ENCODE measurements at places on chromosomes 13 and 19.
A peak's percentile ranks its signal among the peaks of the same experiment; 100 is the strongest.

DNA sequence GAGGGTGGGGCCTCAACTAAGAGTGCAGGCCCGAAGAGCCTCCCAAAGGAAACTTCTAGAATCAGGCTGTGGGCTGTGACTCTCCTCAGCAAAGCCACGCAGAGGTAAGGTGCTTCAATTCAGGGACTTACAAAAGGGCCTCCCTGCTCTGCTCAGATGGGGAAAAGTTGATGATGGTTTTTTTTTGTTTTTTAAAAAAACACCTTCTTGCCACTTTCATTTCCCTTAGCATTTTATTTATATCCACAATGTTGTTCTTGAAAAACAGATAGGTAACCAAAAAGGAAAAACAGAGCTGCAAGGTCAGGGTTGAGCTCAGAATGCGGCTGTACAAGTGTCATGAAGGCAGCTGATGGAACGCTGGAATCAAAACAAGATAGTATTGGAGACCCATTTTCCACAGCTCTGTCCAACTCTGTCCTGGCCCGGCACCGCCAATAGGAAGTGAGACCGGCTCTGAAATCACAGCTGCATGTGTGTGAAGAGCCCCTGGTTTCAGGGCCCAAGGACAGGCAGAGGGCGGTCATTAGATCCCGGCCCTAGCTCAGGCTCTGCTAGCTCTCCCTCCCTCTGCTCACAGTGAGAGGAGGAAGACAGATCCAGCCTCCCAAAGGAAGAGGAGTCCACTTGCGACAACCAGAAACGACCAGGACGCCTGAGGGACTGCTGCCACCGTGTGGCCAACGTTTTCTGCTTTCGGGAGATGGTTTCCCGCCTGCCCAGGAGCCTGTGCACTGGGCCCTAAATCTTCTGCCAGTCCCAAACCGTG, 58.3 kb downstream of the KLF2 start:
- peak; percentile 77 for DNase-seq

DNA sequence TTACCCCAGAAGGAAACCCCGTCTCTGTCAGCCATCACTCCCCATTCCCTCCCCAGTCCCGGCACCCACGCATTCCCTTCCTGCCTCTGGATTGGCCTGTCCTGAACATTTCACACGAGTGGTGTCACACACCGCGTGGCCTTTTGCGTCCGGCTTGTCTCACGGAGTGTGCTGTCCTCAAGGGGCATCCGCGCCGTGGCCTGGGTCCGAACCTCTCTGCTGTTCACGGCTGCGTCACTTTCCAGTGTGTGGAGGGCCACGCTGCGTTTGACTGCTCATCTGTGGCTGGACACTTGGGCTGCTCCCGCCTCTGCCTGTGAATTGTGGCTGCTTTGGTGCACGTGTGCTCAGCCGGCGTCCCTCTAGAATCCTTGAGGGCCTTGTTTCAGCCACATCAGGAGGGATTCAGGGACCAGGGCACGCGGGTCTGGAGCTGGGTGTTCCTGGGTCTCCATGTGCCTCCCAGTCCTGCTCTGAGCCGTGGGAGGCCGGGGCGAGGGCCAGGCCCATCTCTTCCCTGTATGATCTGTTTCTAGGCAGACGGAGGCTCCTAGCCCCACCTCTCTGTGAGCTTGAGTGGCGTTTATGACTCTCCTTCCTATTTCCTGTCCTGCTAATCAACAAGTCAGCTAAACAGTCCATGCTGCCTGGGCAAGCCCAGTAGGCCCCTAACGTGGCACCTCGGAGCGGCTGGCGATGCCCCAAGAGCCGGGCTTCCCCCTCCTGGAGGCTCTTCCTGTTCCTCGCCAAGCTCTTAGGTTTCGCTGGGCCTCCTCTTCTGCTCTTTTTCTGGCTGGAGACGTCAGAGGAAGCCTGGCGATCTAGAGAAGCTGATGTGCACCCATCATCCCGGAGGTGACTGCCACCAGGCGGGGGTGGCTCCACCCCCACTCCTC, 8.1 kb downstream of the STK11 start:
- peak; percentile 21 for DNase-seq

DNA sequence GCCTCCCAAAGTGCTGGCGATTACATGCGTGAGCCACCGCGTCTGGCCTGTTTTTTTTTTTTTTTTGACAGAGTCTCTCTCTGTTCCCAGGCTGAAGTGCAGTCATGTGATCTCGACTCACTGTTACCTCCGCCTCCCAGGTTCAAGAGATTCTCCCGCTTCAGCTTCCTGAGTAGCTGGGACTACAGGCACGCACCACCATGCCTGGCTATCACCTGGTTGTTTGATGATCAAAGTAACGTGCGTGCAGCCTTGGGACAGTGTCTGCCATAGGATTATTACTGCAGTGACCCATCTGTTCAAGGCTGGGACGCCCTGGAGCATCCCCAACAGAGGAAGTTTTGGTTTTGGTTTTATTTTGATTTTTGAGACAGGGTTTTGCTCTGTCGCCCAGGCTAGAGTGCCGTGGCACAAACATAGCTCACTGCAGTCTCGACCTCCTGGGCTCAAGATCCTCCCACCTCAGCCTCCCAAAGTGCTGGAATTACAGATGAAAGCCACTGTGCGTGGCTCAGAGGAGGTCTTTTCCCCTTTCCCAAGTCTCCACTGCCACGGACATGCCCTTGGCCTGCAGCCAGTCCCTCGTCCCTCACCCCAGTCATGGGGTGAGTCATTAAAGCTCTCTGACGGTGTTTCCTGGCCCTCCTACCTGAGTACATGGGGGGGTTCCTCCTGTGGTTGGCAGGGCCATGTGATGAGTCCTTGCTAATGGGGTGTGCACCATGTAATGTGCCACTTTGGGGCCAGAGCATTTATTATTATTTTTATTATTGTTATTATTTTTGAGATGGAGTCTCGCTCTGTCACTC, 65.6 kb downstream of the IER2 start:
- DNase-seq, result peak; percentile 17

DNA sequence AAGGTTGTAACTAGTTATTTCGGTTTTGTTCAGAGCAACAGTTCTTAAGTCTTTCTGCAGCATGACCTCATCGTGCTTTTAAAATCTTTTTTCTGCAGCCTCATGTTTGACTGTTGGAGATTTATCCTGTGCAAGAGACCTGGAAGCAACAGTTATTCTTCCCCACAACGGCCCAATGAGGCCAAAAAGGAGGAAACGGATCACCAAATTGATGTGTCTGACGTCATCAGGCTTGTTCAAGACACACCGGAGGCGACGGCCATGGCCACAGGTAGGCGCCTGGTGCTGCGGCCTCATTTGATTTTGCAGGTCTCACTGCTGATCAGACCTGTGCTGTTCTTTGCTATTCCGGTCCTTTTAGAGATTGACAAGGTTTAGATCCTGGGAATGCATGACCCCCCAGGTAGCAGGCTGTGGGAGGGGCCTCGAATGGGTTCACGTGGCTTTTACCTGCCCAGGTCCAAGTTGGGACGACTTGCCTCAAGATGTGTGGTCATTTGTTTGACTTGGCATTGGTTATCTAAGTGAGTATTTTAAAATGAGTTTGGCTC, 66.8 kb upstream of the MCF2L start:
- no peak for DNase-seq

DNA sequence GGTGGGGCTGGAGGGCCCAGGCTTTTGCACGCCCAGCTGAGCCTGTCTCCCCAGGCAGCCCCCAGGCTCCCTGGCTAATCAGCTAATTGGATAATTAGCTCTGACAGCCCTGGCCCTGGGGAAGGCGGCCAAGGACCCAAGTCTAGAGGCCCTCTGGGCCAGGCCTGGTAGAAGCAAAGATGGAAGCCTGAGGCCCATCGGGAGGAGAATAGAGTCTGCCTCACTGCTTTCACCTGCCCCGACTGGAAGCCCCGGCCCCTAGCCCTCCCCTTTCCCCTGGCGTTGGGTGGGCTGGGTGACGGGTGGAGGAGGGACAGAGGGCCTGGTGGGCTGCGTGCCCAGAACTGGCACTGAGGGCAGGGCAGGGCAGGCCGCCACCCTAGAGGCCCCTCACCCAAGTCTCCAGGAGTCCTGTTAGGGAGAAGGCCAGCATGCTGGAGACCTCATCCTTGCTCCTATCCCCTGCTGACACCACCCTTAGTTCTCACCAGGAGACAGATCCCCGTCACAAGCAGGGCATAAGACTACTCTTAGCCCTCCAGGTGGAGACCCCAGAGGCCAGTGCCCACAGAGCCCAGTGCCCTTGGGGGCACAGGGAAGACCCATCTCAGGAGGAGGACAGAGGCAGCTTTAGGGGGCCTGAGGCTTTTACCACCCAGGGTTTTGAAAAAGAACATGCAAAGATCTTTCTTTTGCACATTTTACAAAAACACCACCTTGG, 12.0 kb downstream of the LYL1 start:
- DNase-seq, result no peak

- no peak for DNase-seq
Measured at GRCh38 chr13:87570669-87571068, 100.5 kb upstream of the SLITRK5 start.

DNA sequence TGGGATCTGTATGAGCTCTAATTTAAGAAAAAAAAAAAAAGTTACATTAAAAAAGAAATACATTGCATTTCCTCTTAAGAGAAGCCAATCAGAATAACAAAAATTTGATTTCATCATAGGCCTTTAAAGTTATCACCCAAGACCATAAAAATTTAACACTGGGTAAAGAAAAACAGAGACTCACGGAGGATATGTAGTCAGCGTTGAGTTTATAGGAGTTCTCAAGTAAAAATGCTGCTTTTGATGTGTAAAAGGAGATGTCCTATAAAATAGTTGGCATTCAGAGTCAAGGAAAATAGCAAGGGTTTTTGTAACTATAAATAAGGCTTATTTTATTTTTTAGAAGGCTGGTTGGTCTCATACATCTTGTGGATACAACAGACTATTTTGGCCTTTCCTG, 191.1 kb downstream of the EFNB2 start:
- no peak for DNase-seq

DNA sequence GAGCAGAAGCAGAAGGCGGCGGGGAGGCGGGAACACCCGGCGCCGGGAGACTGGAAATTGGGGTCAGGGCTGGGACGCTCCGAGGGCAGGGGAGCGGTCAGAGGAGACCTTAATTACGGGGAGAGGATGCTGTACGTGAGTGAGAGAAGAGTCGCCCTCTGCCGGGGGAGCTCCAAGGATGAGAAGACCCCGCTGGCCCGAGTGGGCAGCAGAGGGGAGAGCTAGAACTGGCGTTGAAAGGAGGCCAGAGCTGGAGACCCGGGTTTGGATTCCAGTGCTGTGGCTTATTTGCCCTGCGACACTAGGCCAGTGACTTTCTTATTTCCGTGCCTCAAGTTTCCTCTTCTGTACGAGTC, 536 bp downstream of the FAM32A start:
- DNase-seq, result no peak

GRCh38 chr19:23075031-23075733, 41.6 kb upstream of the ZNF730 start:
- DNase-seq, result no peak

DNA sequence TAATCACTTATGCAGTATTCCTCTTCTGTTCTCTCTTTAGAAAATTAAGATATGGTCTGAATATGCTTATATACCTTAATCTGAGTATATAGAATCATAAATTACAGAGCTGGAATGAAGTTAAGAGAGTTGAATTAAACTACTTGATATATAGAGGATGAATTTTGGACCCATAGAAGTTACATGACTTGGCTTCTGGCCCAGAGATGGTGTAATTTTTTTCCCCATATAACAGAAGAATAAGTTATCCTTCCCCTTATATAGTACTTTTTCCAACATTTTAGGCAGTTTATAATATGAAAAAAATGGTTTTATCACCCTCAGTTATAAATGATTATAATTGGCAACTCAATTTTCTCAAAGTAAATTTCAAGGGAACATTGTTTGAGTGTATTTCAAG, 616.3 kb downstream of the TBC1D4 start:
- DNase-seq, result no peak

GRCh38 chr19:2185734-2186070, 22.0 kb downstream of the DOT1L start:
- DNase-seq, result no peak

DNA sequence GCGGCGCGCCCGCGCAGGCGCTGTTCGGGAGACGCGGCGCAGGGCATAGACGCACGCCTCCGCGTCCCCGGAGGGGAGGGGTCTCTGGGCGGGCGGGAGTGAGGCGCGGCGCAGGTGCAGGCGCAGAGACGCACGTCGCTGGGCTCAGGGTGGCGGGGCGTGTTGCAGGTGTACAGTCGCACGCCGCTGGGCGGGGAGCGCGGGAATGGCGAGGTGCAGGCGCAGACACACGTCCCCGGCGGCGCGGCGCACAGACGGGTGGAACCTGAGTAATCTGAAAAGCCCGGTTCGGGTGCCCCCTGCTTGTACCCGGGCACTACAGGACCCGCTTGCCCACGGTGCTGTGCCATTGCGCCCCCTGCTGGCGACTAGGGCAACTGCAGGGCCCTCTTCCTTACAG, 44.7 kb downstream of the PLPP2 start:
- no peak for DNase-seq

DNA sequence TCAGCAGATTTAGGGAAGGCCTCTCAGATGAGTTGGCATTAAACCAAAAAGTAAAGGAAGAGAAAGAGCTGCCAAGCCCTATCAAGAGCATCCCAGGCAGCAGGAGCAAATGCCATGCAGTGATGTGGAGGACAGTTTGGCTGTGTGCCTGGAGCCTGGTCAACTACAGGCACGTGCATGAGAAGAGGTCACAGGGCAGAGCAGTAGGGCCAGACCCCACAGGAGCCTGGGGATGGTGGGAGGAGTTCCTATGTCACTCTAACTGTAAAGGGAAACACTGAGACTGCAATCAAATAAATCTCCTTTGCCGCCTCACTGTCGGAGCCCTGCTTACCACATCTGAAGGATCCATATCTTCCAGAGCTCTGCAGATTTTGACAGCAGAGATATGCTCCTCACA, 240.5 kb downstream of the ENOX1 start:
- DNase-seq, result no peak

- no peak for DNase-seq
Measured at GRCh38 chr19:29881386-29881785, 60.7 kb upstream of the URI1 start.

GRCh38 chr19:8663920-8664670, 33.7 kb downstream of the NFILZ start:
- peak; percentile 18 for DNase-seq

- DNase-seq, result peak; percentile 26
Measured at GRCh38 chr19:15869109-15869555, 28.7 kb downstream of the CYP4F2 start.
